Stimulated activated CD8-positive, alpha-beta memory T cell treated with anti-CD3 and anti-CD28 coated beads, Interleukin-2, amount 100 ng/mL, for 1 hour (primary cell): ENCODE measurements at places on chromosomes 12 and 14.

DNA sequence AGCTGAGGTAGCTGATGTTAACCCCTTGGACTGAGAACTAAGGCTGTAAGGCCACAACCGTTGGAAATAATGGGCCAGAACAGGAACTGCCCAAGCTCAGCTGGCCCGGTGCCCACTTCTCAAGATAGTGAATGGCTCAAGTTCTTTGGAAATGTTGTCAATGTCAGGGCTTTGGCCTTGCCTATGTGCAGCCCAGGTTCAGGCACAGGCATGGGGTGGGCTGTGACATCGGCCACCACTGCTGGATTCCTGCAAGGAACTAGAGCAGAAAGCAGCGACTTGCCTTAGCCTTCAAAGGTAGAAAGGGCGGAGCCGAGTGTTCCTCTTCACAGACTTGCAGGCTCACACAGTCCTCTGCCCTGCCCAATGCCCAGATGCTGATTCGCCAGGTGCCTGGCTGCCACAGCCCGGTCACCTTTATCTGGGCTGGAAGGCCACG lies 291.2 kb downstream of the ZFP36L1 start:
- DNase-seq, result no peak

DNA sequence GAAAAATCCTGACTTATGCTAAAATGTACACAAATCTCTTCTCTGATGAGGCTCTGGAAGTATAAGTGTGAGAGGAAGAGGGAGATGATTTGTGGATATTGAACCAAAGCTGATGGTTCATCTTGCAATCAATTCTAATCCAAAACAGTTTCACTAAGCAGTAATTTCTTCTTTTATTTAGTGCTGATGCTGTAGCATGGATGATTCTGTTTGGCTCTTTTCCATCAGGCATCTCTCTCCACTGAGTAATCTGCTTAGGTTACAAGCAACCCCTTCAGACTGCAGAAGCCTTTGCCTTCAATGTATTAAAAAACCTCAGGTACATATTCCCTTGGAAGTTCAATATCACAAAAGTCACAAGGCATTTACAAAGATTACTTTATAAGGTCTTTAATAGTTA lies 159.1 kb upstream of the CCDC198 start:
- DNase-seq, result no peak

DNA sequence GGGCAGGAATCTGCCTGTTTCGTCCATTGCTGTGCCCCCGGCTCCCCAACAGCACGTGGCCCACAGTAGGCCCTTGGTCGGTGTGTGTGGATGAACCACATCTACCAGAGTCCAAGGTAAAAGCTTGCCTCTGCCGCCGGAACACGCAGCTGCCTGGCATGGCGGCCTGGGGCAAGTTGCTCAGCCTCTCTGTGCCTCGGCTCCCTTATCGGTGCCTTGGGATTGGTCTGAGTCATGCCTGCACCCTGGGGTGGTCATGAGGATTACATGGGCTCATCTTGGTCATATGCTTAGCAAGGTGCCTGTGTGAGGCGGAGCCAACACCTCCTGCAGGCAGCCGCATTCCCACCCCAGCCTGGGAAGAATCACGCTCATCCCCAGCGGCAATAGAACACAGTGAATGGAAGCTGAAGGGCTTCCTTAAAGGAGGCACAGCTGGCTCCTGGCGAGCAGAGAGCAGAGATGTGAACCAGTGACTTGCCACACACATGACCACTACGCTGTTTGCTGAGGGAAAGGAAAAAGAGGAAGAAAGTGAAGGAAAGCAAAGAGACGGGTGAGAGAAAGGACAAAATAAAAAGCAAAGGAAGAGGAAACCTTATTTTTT lies 5.5 kb upstream of the SCARB1 start:
- DNase-seq, result no peak

DNA sequence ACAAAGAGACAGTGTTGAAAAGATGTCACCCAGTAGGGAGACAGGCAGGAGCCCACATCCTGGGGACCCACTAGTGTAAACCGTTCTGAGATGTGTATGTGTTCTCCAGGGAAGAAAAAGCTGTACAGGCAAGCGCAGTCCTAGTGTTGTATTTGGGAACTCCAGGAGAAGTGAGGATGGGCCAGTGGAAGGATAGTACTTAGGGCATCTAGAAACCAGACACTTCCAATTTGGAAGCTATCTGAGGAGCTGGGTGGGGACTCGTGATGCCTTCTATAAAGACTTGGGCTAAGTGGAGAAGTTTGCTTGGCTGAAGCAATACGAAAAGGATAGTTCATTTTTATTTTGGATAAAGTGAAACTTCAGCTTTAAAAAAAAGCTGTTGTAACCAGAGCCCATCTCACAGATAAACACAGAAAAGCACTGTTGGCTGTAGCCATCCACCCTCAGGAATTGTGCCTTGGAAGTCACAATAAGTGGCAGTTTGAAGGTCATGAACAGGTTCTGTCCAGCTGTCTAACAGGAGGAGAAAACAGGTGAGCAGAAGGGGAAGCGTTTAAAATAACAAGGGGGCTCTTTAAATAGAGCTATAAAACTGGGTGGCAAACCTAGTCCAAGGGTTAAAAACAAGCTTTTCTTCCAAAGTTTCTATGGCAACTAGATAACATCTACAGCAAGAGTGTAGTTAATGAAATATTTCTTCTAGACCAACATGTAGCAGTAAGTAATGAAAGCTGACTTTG lies 108.0 kb upstream of the ARHGAP5 start:
- DNase-seq, result no peak

DNA sequence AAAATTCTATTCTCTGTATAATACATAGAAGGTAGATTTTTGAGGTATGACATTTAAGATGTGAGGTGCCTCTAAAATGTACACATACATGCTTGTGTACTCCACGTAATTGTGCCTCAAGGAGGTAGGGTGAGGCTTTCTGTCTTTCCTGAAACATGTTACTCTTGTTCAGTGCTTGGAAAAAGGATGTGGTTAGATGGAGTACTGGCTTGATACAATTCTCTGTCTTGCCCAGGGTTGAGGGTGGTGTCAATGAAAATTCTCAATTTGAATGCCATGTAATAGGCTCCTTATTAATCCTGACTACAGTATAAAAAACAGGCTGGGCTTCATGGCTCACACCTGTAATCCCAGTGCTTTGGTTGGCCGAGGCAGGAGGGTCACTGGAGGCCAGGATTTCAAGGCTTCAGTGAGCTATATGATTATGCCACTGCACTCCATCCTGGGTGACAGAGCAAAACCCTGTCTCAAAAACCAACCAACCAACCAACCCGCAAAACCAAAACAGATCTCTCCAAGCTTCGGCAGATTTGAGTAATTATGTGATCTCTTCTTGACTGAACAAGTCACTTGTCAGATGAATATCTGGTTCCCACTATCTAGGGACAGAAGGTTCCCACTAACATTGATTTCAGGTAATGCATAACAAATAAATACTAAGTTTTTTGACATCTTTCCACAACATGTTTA lies 41.6 kb downstream of the RCOR1 start:
- no peak for DNase-seq

- no peak for DNase-seq
Observed at GRCh38 chr12:110965574-110965973, 45.2 kb upstream of the MYL2 start.

GRCh38 chr12:94812345-94812744 lies 162.0 kb upstream of the TMCC3 start:
- no peak for DNase-seq

DNA sequence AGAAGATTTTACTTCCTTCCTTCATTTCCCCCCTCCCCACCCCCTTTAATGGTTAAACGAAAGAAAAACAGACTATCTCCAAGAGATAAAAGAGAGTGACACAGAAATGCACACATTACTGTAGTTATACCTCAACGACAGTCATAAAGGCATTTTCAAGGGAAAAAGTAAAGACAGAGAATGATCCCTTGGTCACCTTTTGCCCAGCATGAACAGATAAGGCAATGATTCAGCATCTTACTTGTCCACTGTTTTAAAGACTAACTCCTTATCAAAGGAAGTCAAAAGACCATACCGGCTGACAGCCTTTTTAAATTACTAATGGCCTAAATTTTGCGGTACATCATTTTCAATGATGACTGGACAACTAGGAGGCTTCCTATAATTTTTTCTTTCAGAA lies 326.6 kb downstream of the PAWR start:
- no peak for DNase-seq

GRCh38 chr12:94205822-94206221 lies 57.4 kb downstream of the PLXNC1 start:
- DNase-seq, result no peak

- DNase-seq, result no peak
Observed at GRCh38 chr12:119989361-119989730, 310 bp downstream of the BICDL1 start.

DNA sequence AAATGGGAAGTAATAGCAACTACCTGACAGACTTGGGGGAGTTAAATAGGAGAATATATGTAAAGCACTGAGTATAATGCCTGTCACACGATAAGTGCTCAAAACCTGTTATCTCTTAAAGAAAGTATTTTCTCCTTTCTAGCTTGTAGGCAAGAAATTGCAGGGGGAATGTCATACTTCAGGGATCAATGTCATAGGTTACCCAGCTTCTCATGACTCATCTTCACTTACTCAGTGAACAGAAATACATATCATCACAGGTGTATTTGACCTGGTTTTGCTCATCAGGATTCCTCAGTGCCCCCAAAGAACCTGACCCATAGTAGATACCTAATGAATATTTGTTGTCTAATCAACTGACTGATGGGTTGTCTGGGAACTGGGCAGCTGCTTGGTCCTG lies 285.0 kb upstream of the ATP2B1 start:
- DNase-seq, result no peak

GRCh38 chr14:96279564-96279963 lies 23.6 kb downstream of the BDKRB1 start:
- no peak for DNase-seq

GRCh38 chr14:82490397-82490796 lies 956.7 kb upstream of the SEL1L start:
- DNase-seq, result no peak

- no peak for DNase-seq
Observed at GRCh38 chr12:6928022-6928702, 403 bp downstream of the ATN1 start.

DNA sequence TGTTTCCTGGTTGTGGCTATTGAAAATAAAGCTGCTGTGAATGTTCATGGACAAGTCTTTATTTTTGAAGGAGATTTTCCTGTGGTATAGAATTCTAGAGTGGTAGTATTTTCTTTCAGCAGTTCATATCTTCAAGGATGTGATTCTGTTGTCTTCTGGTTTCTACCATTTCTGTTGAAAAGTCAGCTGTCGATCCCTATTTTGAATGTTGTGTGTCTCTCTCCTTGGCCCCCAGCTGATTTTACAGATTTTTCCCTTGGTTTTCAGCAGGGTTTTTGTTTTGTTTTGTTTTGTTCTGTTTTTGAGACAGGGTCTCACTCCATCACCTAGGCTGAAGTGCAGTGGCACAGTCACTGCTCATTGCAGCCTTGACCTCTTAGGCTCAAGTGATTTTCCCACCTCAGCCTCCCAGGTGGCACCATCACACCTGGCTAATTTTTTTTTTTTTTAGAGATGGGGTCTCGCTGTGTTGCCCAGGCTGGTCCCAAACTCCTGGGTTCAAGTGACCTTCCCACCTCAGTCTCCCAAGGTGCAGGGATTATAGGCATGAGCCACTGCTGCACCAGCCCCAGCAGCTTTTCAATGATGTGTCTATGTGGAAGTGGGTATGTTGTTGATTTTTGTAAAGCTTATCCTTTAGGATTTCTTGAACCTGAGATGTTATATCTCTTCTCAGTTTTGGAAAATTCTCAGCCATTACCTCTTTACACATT lies 28.1 kb downstream of the CFAP251 start:
- no peak for DNase-seq

DNA sequence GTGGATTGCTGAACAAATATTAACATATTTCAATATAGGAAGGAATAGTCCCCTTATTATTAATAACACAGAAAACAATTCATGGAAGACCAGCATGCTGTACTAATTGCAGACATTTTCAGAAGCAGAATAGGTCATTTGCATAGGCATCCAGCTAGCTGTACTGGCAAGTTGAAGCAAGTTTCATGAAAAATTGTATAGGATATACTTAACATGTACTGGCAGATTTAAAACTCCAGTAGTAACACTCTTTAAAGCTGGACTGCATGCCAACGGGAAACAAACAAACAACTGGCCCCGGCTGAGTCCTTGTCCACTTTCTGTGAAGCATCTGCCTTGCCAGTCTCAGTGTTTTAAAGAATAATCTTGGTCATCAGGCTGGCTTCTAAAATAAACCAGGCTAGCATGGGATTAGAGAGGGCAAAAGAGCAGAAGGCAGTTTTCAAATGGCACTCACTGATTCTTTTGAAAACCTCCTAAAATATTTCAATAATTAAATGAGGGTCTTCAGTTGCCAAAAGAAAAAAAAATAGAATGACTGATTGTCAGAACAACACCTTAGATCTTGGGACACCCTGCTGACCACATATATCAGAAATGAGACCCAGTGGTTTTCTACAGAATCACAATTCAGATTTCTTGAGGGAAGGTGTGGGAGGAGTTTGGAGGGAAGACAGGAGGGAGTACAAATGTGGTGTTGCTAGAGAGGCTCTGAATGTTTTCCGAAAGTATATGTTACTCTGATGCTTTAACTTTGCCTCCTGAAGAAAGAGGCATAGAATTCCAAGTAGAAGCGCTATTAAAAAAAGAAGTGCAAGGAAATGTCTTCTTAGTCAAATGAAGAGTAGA lies 122.5 kb upstream of the KRAS start:
- DNase-seq, result no peak

GRCh38 chr14:23727566-23728335 lies 91.6 kb downstream of the DHRS2 start:
- DNase-seq, result no peak

DNA sequence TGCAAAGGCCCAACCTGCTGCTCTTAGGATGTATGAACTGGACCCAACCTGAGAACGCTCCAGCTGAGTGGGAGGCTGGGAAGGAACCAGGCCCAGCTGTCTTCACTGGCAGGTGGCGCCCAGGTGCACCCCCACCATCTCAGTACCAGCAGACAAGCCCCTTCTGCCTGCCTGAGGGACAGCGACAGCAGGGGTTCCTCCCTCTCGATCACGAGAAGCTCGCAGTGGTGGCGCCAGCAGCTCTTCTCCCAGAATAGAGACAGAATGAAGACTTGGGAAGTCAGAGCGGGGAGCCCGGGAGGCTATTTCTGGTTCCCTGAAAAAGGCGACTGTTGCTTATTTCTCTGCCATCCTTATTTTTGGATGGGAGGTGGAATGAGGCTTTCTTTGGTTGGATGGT lies 46.5 kb downstream of the CHGA start:
- no peak for DNase-seq

DNA sequence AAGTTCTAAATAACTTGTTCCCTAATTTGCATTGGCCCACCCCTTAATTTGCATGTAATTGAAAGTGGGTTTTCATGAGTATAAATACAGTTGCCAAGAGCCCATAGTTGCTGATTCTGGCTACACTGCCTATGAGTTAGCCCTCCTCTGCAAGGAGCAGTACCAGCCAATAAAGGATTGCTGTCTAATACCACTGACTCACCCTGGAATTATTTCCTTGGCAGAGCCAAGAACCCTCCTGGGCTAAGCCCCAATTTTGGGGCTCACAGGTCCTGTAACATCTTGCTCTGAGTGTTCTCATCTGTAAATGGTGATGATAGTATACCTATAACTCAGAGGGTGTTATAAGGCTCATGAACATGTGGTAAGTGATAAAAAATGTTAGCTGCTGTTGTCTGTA lies 6.8 kb downstream of the TTC8 start:
- DNase-seq, result no peak
